Stimulated activated CD4-positive, alpha-beta T cell treated with anti-CD3 and anti-CD28 coated beads, Interleukin-12 subunit alpha, Interleukin-12 subunit beta, amount 100 ng/mL, for 4 hours (primary cell): ENCODE measurements at places on chromosomes 5 and 9.
A peak's percentile ranks its signal among the peaks of the same experiment; 100 is the strongest.

DNA sequence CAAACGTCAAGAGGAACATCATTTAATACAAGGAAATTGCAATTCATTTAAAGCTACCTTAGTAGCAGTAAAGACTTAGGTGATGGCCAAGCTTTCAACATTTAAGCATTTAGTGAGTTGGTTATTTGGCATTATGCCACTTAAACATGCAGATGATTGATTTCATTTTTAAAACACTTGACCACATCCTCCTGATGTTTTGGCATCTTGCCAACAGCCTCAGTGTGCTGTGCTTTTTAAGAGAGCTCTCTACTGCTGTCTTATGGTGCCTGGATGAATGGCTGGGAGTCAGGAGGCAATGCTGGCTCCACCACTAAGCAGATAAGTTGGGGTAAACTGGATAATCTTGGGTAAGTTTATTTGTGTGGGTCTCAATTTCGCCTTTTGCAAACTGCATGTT is 364.5 kb downstream of the MAN2A1 start:
- DNase-seq, result peak; percentile 23

- no peak for DNase-seq
Observed at GRCh38 chr9:95840074-95840473, 35.4 kb upstream of the ERCC6L2 start.

DNA sequence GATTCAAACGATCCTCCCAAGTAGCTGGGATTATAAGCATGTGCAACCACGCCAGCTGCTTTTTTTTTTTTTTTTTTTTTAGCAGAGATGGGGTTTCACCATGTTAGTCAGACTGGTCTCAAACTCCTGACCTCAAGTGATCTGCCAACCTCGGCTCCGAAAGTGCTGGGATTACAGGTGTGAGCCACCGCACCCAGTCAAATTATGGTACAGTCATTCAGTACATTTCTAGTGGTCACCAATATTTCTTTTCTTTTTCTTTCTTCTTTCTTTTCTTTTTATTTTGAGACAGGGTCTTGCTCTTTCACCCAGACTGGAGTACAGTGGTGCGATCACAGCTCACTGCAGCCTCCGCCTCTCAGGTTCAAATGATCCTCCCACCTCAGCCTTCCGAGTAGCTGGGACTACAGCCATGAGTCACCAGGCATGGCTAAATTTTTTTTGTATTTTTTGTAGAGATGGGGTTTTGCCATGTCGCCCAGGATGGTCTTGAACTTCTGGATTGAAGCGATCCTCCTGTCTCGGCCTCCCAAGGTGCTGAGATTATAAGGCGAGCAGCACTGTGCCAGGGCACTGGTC is 25.4 kb upstream of the DCP2 start:
- no peak for DNase-seq

DNA sequence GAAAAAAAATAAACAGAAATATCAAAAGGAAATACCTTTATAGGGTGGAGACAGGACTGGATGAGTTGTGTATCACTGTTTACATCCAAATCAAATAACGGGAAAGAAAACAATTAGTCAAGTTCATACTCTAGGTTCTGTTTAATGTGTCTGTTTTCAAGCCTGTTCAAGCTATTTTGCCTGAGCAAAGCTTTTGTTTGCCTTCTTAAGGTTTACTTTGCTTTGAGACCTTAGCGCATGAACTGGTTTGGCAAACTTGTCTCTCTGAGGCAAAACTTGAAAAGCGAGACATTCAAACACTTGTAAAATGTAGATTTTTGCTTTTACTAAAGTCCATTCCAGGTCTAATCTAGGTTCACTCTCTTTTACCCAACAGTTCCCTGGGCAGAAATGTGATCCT is 174.1 kb upstream of the RFX3 start:
- DNase-seq, result no peak

- DNase-seq, result no peak
Observed at GRCh38 chr5:52743012-52743411, 44.7 kb upstream of the ITGA1 start.

DNA sequence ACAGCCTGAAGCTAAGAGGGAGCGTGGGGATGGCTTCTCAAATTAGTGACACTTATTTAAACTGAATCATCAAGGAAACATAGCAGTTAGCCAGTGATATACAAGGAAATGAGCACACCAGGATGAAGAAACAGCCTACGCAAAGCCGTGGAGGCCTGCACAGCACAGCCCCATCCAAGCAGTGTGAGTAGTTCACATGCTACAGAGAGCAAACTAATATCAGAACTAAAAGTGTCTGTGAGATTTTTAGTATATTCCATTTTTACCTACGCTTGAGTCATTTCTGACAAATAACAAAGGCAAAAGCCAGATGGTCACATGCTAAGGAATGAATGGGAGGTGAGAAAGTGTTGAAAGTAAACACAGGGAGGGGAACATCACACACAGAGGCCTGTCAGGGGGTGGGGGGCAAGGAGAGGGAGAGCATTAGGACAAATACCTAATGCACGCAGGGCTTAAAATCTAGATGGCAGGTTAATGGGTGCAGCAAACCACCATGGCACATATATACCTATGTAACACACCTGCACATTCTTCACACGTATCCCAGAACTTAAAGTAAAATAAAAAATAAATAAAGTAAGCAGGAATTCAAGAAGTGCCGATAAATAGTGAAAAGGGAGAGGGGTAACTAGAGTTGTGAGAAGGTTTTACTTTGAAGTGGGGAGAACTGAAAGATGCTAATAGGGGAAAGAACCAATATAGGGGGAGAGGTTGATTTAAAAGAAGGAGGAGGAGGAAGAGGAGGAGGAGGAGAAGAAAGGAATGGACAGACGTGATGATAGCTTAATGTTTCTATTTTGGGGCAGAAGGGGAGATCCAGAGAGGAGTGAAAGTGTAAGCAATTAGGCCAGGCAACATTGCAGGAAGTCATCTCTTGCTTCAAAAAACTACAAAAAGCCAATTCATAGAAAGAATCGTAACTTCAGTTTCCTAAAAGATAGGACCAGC is 100.9 kb upstream of the PTGER4 start:
- peak; percentile 40 for DNase-seq

GRCh38 chr9:36401164-36401740 is 1.2 kb upstream of the RNF38 start:
- DNase-seq, result peak; percentile 70

DNA sequence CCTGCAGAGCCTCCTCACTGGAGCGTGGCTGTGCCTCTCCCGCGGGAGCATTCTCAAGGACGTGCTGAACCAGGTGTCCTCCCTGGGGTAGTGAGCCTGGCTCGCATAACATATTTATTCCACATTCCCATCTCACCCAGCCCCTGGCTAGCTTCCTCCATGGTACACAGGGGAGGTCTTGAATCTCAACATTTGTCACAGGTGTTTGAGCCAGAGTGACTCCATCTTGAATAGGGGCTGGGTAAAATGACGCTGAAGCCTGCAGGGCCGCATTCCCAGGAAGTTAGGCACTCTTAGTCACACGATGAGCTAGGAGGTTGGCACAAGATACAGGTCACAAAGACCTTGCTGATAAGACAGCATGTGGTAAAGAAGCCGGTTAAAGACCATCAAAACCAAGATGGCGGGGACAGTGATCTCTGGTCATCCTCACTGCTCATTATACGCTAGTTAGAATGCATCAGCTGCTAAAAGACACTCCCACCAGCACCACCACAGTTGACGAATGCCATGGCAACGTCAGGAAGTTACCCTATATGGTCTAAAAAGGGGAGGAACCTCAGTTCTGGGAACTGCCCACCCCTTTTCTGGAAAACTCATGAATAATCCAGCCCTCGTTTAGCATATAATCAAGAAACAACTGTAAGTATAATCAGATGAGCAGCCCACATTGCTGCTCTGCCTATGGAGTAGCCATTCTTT is 273.8 kb upstream of the IRX4 start:
- no peak for DNase-seq

DNA sequence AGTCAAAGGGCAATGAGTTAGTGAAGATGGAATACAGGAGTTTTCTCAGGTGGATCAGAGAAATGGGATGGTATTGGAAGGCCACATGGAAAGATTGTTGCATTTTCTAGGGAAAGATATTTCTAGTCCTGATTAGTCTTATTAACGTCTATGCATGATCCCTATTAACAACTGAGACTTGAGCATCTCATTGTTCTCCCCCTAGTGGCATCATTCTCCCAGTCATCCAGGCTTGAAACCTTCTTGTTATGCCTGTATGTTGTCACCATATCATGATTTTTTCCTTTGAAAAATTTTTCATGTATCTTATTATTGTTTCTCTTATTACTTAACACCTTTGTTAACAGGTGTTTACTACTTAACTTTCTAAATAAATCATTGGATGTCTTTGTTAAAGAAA is 34.4 kb downstream of the KIF2A start:
- DNase-seq, result no peak

GRCh38 chr9:121876255-121876654 is 216.9 kb downstream of the TTLL11 start:
- no peak for DNase-seq

GRCh38 chr9:5099466-5099865 is 86.0 kb downstream of the INSL6 start:
- no peak for DNase-seq

DNA sequence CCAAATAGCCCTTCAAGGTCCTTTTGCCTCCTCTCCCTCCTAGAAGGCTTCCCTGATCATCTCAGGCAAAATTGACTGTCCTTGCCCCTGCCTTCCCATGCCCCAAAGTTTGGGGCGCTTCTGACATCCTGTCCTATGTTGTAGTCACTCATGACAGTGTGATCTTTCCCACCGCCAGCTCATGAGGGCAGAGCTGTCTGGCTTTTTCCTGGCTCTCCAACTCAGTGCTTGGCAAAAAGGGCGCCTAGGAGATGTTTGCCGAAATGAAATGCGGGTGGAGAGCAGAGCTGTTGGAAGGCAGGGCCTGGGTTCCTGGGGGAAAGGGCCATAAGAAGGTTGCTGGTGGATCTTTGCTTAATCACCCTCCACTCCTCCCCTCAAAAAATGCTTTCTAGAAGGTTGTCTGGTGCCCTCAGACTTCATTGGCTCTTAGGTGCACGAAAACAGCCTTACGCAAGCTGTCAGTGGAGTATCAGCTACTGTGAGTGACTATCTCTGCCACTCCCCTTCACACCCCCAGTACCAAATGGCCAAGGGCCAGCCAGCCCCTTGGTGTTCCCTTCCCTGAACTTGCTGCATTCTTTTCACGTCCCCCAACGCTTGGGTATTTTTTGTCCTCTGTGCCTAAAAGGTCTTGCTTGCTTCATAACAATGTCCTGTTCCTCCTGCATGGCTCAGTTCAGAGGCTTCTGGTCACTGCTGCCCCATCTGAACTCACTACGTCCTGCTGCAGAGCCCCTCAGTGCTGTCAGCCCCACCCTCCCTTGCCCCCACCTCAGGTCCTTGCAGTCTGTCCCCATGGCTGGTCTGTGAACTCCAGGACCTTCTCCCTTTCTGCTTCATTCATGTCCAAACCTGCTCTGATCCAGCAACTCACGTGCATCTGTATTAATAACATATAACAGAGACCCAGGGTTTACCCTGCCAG is 2.6 kb upstream of the SLC25A51 start:
- DNase-seq, result no peak

DNA sequence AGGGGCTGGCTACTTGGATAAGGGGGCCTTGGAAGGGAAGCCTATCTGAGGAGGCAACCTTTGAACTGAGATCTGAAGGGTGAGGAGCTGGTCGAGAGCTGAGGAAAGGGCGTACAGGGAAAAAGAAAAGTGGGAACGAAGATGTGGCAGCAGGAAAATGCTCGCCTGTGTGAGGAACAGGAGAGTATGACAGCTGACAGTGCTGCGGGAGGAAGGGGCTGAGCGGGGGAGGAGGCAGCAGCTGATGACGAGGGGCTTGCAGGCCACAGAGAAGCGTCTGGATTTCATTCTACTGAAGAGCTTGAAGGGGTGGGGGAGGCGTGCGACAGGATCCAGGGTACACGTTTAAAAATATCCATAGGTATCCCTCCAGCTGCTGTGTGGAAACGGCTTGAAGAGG is 28.9 kb downstream of the SH3PXD2B start:
- DNase-seq, result no peak

GRCh38 chr9:114546851-114547250 is 40.7 kb upstream of the ATP6V1G1 start:
- no peak for DNase-seq

DNA sequence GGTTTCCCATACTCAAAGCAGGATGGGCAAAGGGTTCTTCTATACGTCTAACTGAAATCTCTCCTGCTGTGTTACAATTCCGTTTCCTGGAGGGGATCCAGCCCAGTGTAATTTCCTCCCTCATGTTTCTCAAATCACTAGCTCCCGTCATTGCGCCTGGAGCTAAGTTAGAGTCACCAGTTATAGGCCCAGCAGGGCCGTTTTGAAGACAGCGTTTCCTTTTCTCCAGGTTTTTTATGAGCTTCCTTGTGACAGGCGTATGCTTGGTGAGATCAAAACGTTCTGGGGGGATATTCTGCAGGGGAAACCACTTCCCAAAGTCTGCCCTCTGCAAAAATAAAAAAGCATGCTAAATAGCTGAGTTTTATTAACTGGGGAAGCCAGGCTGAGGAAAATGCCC is 53.0 kb upstream of the WWC1 start:
- DNase-seq, result no peak
